ENCODE measurements at places on chromosomes 16 and 17.

DNA sequence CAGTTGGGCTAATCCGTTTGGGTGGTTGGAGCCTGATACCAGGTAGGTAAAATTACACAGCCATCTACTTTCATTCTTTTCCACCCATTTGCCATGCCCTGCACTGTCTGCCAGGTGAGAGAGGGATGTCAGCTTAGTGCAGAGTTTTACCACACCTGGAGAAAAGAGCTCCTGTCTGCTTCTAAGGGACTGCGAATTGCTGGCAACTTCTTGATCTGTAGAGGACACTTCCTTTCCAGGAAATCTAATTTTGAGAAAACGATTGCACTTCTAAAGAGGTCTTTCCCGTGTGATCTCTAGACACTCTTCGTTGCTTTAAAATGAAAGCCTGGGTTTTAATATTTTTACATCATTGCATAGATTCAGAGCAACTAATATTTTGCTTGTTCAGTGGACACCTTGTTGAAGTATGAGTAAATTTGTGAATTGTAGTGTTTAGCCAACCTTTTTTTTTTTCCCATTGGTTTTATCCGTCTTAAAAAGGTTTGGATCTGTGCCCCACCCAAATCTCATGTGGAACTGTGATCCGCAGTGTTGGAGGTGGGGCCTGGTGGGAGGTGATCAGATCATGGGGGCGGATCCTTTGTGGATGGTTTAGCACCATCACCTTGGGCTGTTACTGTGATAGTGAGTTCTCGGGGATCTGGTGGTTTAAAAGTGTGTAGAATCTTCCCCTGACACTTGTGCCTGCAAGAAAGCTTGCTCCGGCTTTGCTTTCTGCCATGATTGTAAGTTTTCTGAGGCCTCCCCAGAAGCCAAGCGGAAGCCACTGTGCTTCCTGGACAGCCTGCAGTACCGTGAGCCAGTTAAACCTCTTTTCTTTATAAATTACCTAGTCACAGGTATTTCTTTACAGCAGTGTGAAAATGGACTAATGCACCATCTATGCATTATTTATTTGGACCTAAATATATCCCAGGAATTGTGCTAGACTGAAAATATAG is 104.6 kb downstream of the PRKCA start:
- no peak for DNase-seq

GRCh38 chr17:15029469-15029868 is 235.7 kb downstream of the PMP22 start:
- no peak for DNase-seq

- peak; percentile 95 for DNase-seq
Measured at GRCh38 chr17:4948931-4949320, 596 bp upstream of the PFN1 start.

DNA sequence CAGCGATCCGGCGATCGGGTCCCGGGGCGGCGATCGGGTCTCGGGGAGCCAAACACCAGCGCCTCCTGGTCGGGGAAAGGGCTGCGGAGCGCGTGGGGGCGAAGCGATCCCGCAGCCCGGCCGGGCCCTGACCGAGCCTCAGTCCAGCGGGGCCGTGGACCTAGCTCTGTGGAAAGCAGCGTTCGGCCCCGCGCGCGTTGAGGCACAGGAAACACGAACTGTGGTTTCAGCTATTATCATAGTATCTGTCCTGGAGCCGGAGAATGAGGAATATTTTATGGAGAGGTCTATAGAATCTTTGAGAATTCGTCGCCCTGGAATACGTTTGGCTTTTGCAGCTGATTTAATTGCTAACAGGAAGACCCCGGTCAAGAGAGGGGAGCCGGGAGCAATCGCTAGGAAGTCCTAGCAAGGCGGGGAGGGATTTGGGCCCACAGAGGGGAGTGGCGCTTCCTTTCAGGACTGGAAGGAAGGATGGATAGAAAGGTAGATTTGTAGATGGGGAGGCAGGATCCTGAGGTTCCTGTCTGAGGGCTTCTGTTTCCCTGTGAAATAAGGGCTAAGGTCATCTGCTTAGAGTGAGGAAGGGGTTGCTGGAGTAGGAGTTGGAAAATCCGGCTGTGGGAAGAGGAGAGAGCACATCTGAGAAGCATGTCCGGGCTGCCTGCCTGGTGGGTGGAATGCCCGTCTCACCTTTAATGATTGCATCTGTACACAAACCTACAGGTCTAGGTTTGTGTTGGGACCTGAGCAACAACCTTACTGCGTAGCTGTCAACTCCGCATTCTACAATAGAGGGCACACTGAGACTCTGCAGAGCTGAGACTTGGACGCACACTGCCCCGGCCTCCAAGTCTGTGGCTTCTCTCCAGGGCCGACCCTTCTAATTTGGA is 770 bp downstream of the CCNF start:
- DNase-seq: peak; percentile 18

DNA sequence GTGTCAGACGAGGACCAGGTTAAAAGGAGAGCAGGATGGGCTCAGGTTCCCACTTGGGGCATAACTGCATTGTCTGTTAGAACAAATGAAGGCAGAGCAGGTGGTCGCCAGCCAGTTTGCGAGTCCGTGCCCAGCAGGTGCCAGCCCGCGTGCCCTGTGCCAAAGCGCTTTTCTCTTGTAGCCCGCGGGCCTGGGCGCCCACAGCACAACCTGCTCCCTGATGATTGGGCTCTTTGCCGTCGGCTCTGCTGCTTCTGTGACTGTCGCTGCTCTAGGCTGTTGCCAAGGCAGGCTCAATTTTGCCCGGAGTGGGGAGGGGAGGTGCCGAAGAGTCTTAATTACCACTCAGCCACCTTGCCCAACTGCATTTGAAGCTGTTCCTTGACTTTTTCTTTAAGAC is 21.1 kb downstream of the KNOP1 start:
- no peak for DNase-seq
